ENCODE measurements at places on chromosomes 7 and 10. TPM values are rescaled to one million over a fixed set of nuclear protein-coding genes. Genes with fewer than 3 reads are reported as not detected.

PIP gene
- 0.19 TPM for total RNA-seq

VAX1 gene
- total RNA-seq: 1.5 TPM

NPFFR1 gene
- 0.02 TPM for total RNA-seq

PIK3CG gene
- total RNA-seq: not detected

GATA3 gene
- total RNA-seq: 4.8 TPM

TEX47 gene
- not detected for total RNA-seq

NKX1-2 gene
- total RNA-seq: not detected

TMEM176B gene
- not detected for total RNA-seq

STEAP2 gene
- 4.9 TPM for total RNA-seq

NCAPG2 gene
- total RNA-seq: 39.1 TPM

C10orf67 gene
- total RNA-seq: 0.09 TPM

AKR1E2 gene
- total RNA-seq: 5.9 TPM

BEND7 gene
- total RNA-seq: 7.5 TPM

DLX5 gene
- total RNA-seq: not detected

DPCD gene
- 42.2 TPM for total RNA-seq

HTRA1 gene
- 55.6 TPM for total RNA-seq

CADPS2 gene
- 0.03 TPM for total RNA-seq

PHKG1 gene
- total RNA-seq: 0.49 TPM

INHBA gene
- 0.21 TPM for total RNA-seq

PTPRE gene
- 4.4 TPM for total RNA-seq

SPDYE9 gene
- not detected for total RNA-seq

ZNF804B gene
- total RNA-seq: not detected

H2BK1 gene
- total RNA-seq: not detected

TMEM184A gene
- 8.8 TPM for total RNA-seq

PDZD7 gene
- total RNA-seq: 0.70 TPM

CLIP2 gene
- 12.6 TPM for total RNA-seq

PRPS1L1 gene
- not detected for total RNA-seq

TWNK gene
- total RNA-seq: 38.8 TPM

SLC26A3 gene
- total RNA-seq: not detected

ACTL6B gene
- not detected for total RNA-seq

HACD1 gene
- 52.7 TPM for total RNA-seq

CRHR2 gene
- 0.05 TPM for total RNA-seq

HHEX gene
- total RNA-seq: 11.3 TPM

AGBL3 gene
- total RNA-seq: 0.80 TPM

ZPBP gene
- total RNA-seq: not detected

CALHM3 gene
- total RNA-seq: 0.22 TPM
